ENCODE measurements at places on chromosomes 1 and 21.
A peak's percentile ranks its signal among the peaks of the same experiment; 100 is the strongest.

- no peak for DNase-seq
These were observed 9.3 kb upstream of the ZBTB40 start for GRCh38 chr1:22442212-22442894.

DNA sequence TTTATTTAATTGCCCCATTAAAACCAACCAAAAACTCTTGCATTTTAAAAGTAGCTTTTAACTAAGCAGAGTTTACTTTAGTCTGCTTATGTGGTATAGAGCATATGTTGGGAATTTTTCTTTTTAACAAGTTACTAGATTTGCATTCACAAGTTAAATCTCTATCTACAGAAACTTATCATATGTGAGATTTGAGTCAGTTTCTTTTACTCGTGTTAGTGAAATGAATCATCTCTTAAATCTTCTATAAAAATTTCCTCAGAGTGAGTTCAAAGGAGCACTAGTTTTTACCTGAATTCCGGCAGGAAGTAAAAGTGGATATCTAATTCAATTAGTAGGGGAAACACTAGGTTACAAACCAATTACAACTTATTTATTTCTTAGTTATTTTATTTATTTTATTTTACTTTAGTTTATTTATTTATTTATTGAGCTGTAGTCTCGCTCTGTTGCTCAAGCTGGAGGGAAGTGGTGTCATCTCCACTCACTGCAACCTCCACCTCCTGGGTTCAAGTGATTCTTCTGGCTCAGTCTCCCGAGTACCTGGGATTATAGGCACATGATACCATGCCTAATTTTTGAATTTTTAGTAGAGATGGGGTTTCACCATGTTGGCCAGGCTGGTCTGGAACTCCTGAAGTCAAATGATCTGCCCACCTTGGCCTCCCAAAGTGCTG lies 1609.6 kb upstream of the B3GALT2 start:
- no peak for DNase-seq

DNA sequence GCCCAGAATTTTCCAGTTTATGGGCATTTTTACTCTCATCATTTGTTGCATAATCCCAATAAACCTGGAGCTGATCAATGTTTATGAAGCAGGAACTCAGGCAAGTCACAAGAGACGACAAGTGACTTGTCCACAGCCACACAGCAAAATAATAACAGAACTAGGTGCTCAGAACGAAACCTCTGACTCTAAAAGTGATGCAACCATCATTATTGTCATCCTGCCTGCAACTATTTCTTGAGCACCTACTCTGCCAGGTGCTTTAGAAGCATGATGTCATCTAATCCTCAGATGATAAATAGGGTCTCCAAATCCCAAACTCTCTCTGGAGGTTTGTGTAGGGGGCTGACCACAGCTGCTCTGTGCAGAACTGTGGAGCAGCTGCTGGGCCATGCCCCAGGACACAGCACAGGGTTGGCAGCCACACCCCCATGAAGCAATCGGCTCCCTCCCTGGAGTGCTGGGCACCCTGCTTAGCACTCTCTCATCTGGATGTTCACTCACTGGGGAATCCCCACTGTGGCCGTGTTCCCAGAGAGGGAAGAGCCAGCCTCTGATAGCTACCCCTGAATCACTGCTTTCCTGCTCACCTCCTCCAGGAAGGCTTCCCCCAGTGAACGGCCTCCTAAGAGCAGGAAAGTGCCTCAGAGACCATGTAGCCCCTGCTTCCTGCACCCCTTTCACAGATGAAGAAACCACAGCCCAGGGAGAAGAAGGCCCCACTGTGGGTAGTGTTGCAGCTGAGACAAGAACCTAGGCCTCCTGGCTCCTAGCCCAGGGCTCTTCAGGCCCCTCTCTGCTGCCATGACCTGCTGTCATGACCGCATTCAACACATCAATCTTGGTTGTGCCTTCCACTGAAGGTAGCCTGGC lies 2.1 kb downstream of the TTC22 start:
- no peak for DNase-seq

DNA sequence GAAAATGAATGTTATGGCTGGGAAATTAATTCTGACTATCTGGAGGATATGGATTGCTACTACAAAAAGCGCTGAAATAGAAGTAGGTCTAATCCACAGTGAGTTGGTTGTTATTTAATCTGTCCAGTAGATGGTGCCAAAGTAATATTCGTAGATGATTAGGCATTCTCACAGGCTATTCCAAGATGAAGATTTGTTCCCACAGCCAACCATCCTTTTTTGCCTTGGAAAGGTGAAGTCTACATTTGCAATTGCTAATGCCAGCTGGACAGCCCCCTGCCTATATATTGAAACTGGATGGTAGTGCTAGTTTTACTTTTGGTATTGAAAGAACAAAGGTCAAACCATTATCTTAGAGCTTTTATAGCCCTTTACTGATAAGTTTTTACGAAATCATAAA lies 43.8 kb downstream of the RBM11 start:
- no peak for DNase-seq

DNA sequence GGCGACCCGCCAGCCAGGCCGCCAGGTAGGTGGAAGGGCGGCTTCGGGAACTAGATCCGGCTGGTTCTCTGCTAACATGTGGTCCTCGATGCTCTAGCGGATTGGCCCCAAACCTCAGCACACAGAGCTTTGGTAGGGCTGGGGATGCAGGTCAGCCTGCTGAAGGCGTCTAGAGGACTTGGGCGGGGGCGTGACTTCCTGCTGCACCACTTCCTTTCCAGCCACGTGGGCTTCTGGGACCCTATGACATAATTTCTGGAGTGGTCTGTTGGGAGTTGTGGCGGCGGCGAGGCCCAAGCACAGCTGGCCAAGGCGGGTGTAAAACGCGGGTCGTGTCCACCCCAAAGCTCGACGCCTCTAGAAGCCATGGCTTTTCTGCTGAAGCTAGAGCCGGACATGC lies 124.5 kb downstream of the ATF6 start:
- DNase-seq, result no peak

DNA sequence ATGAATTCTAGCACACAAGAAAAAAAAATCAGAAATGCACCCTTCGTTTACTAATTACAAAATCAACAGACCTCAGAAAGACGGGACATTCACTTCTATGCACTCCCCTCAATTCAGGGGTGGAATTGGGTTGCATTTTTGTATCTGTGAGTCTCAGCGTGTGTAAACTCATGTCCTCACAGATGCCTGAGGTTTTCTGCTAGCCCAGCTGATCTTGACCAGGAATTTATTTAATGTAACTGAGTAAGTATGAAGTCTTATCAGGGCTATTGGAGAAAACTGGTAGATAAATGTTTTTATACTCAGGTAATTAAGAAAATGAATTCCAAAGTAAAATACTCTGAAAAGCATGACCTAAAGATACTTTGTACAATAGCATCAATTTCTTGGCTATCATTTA lies 167.7 kb downstream of the RUNX1 start:
- DNase-seq, result no peak

DNA sequence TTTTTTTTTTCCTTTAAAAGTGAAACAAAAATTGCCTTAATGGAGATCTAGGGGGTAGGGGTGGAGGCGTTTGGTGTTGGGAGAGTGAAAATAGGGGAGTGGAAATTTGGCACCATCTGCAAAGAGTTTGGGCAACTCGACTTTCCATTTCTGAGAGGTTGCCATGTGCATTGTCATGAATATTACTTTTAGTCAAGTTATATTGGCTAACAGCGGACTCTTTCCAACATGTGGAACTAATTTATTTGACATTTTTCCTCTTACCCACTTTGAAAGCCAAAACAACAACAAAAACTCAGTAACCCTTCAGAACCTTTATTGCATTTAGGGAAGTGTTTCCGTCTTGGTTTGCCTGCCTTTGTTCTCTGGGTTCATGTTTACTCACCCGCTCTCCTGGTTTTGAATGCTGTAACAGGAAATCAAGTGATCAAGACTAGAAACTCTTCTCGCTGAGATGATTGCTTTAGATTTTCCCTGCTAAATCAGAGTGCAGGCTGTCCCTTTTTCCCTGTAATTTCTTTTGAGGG lies 70.4 kb downstream of the CACHD1 start:
- no peak for DNase-seq

- DNase-seq, result no peak
These were observed 71.0 kb downstream of the NENF start for GRCh38 chr1:212503714-212504113.

GRCh38 chr1:61007534-61008364 lies 74.6 kb upstream of the NFIA start:
- DNase-seq, result no peak

DNA sequence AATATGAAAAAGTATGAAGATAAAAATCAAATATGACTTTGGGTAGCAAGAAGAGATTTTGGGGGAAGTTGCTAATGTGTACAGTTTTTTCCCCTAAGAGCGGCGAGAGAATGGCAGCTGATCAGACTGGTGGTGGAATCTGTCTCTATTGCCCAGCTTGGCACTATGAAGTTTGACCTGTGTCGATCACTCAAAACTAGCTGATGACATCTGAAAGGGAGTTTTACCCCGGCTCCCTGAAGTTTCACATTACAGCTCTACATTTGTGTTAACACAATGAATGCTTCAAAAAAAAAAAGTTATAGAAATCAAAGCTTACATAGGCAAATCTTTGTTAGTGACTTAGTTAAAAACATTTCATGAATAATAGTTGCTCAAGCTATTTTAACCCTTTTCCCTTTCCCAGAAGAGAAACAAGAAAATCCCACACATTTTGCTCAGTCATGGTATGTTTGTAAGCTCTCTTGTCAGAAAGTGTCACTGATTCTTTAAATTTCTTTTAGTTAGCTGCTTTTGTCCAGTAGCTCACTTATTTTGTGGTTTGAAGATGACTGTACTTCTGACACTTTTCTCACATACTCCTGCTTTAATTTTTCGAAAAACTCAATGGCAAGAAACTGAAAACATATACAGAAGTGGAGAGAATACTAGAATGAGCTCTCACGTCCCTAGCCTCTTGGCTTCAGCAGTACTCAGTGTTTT lies 41.3 kb downstream of the DYRK1A start:
- no peak for DNase-seq

DNA sequence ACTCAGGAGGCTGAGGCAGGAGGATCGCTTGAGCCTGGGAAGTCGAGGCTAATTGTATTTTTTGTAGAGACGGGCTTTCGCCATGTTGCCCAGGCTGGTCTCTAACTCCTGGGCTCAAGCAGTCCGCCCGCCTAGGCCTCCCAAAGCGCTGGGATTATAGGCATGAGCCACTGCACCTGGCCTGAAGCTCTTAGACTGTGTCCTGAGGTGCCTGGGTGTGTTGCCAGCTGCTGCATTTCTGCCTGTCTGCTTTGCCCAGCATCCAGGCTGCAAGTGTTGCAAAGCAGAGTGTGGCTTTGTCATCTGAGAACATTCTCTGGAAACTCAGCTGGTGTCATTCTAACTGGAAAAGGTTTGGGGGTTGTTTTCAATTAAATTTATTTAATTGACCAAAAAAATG lies 105.0 kb downstream of the HUNK start:
- DNase-seq, result no peak

- peak; percentile 69 for DNase-seq
These were observed 296 bp upstream of the RNPEP start for GRCh38 chr1:201982082-201982622.

GRCh38 chr1:188514917-188515316 lies 1686.2 kb downstream of the PLA2G4A start:
- DNase-seq, result no peak

GRCh38 chr1:112272101-112272772 lies 123.8 kb upstream of the CTTNBP2NL start:
- DNase-seq, result no peak

DNA sequence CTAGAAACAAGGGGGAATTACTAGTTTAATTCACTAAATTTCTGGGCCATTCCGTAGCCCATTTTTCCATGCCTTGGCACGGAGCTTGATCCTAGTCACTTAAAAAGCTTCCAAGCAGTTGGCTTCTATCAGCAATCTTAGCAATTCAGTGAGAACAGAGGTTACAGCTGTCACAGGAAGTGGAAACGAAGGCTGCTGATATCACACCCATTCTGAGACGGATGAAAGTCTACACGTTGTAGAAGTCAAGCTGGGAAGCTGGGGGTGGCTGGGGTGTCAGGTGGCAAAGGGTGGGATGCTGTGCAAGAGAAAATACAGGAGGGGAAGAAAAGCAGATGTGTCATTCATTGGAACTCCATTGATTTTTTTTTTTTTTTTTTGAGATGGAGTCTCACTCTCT lies 11.8 kb upstream of the STMN1 start:
- DNase-seq, result no peak

DNA sequence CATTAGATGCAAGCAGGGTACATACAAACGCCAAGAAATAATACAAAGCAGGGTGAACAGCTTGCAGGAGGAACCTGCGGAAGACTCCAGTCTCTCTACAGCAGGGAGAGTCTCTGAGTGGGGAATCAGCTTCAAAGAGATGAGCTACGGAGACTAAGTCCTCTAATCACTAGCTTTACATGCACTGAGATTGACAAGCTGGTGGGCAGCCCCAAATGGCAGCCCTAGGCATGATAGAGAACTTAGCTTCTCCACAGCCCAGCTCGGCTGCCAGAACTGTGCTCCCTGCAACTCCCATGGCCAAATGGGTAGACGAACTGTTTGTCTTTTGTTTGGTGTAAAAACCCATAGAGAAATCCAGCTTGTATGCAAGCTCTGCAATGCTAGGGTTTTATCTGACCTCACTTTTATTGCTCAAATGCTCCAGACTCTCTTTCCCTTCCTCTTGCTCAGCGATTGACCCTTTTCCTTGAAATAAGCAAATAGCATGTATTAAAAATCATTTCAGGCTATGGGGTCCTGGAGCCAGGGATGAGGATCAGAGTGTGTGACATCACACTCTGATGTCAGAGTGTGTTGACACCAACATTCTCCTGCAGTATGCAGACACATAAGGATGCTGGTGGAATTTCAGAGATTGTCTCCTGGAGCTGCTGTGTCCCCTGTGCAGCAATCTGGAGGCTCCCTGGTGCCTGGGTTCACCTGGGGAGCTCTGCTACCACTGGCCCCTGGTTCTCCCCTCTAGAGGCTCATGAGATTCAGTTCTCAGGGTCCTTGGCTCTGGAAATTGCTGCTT lies 238.5 kb downstream of the TTLL7 start:
- no peak for DNase-seq

GRCh38 chr21:23471877-23472276 lies 2135.4 kb downstream of the MRPL39 start:
- no peak for DNase-seq

DNA sequence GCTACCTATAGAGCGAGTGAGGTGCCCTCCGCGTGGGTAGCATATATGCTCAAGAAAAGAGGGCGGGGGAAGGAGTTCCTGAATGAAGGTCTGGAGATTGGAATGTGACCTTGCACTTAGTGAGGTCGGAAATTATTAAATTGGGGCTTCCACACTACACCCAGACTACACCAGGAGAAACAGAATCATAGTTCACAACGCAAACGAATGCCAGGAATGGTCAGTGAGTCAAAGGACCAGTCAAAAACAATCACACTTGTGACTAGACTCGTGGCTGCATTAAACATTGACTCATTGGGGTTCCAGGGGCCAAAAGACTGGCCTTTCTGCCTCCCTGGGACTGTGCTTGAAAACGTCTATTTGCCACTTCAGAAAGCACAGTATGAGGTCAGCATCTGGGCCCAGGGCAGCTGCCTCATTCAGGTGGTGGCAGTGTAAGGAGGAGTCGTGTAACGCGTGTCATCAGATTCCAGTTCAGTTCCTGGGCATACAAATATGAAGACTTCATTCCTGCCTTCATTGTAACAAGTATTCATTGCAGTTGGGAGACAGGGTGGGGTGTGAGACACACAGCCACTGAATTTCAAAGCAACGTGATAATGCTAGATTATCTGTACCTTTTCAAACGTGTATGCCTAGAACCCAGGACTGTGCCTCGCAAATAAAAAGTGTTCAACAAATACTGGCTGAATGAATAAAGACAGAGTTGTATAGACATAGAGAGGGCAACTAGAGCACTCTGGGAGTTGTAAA lies at the start of gene YOD1:
TSS of gene YOD1 (minus strand) at position 18 of the 753 bp plus-strand sequence. CDS start 178 bp downstream, outside the sequence.
- no peak for DNase-seq

All from activated effector memory CD4-positive, alpha-beta T cell treated with Interleukin-2 at 50 U/mL for 16 hours (primary cell).